ENCODE measurements at places on chromosomes 2 and 18. TPM values are rescaled to one million over a fixed set of nuclear protein-coding genes. Genes with fewer than 3 reads are reported as not detected.

GNAL gene
- 0.52 TPM for total RNA-seq

CDK15 gene
- not detected for total RNA-seq

LYG2 gene
- total RNA-seq: not detected

IL37 gene
- total RNA-seq: not detected

RNU2-63P gene
- 21.2 TPM for total RNA-seq

SMYD5 gene
- total RNA-seq: 26.8 TPM

NYAP2 gene
- total RNA-seq: not detected

SCN3A gene
- not detected for total RNA-seq

Measured in activated CD8-positive, alpha-beta memory T cell treated with anti-CD3 and anti-CD28 coated beads, Interleukin-2, amount 10 ng/mL, durations not matched to agents 7 days and 5 days (primary cell).